ENCODE measurements at places on chromosomes 11 and 22. TPM values are rescaled to one million over a fixed set of nuclear protein-coding genes. Genes with fewer than 3 reads are reported as not detected.
A peak's percentile ranks its signal among the peaks of the same experiment; 100 is the strongest.

- peak; percentile 93 for DNase-seq
Observed at GRCh38 chr11:35100013-35100383, 39.0 kb upstream of the CD44 start.

DNA sequence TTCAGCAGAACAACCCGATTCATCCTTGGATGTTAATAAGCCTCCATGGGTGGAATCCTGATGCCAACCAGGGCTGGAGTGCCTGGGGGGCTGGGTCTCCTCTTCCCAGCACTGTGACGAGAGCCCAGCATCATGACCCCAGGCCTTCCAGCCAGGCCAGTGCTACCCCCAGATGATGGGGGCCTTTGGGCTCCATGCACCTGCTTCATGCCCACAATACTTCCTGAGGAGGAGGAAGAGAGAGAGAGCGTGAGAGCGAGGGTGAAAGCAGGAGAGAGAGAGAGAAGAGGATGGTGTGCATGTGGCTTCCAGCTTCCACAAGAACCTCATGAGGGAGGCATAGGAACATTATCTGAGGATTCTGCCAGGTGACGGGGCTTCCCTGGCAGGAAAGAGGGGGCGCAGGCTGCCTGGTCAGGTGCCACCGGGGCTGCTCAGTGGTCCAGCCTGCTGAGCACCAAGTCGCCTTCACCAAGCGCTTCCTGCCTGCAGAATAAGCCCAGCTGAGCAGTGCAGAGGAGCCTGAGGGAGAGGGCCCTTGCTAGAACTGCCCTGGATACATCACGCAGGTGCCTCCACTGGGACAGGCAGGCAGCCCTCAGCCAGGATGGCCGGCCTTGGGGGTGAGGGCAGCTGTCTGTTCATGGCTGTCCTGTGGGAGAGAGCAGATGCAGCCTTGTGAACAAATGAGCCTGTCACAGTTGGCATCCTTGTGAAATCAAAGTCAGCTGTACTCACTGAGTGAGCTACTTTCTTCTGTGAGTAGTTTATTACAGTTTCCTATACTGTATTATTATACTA is 243.3 kb upstream of the B3GAT1 start:
- DNase-seq: no peak

GRCh38 chr11:117944554-117944953 is 15.4 kb upstream of the TMPRSS13 start:
- no peak for DNase-seq

MOGAT2 gene
- total RNA-seq: not detected

LARGE1 gene
- total RNA-seq: 15.0 TPM

GRCh38 chr11:72969894-72970335 is 155.7 kb downstream of the ATG16L2 start:
- DNase-seq: peak; percentile 78

OR8D1 gene
- total RNA-seq: not detected

- DNase-seq: no peak
Observed at GRCh38 chr11:15836795-15837194, 519.6 kb downstream of the SOX6 start.

GRCh38 chr22:29737251-29738117 is 17.7 kb downstream of the CABP7 start:
- peak; percentile 13 for DNase-seq

EXPH5 gene
- 1.1 TPM for total RNA-seq

DNA sequence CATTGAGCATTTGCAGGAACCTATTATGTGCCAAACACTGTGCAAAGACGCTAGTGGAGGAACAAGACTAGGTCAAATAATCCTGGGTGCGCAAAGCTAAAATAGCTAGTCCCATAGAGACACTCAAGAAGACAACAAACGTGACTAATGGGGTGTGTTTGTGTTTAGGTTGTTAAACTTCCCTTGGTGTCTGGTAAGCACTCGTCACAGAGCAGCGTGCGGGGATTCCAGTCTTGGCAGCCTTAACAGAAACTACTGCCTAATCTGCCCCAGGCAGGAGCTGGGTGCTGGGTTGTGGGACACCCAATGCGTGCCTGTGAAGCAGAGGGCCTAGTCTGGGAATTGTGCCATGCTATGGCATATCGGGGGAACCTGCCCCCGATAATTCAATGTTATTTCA is 10.8 kb upstream of the CALCB start:
- no peak for DNase-seq

DNA sequence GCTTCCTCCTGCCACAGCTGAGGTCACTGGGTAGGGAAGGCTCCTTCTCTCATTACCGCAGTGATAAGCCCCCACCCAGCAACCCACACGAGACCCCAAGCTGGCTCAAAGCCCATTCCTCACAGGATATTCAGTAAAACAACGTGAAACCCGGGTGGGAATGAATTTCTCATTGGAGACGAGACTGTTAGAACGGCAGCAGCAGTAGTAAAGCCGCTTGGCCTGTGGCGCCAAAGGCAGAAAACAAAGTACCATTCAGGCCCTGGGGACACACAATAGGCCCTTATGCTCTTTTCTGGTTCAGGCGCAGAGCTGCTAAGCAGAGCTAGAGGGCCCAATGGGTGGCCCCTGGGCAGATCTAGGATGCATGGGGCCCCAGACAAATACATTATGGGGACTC is 45.3 kb downstream of the PC start:
- no peak for DNase-seq

DNA sequence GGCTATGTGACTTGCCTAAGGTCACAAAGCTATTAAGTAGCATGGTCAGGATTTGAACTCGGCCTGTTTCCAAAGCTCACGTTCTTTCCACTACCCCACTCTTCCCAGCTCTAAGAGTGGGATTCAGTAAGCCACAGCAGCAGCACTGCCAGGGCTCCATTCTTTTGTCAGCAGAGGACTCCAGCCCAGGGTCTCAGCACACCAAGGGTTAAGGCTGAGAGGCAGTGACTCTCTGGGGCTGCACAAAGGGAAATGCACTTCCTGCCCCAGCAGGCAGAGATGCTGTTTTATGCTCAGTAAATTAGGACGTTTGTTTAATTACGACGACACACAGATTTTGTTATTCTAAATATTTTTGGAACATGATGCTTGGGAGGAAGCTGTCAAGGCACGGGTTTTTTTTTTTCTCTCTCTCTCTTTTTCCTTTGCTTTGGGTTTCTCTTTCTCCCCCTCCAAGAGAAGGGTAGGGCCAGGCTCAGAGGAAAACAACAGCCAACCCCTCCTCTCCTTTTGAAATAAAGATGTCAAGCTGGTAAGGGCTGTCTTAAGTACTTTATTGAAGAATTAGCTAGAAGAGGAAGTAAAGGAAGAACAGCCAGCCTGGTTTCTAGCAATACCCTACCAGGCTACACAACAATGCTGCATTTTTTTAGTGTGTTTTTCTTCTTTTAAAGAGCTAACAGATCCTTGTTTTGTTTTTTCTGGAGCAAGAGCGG is 2.8 kb downstream of the MYH9 start:
- peak; percentile 55 for DNase-seq

DNA sequence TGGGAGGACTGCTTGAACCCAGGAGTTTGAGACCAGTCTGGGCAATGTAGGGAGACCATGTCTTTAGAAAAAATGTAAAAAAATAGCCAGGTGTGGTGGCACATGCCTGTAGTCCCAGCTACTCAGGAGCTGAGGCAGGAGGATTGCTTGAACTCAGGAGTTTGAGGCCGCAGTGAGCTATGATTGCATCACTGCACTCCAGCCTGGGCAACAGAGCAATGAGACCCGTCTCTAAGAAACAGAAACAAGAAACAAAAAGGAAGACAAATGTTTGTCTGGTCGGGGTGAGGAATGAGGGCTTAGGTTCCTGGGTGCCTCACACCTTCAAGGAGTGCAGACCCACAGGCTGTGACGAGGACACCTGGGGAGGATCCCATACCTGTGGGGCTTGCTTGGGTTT is 191.9 kb downstream of the CEP164 start:
- no peak for DNase-seq

ACCSL gene
- not detected for total RNA-seq

OR8J1 gene
- total RNA-seq: not detected

RTN4R gene
- not detected for total RNA-seq

DNA sequence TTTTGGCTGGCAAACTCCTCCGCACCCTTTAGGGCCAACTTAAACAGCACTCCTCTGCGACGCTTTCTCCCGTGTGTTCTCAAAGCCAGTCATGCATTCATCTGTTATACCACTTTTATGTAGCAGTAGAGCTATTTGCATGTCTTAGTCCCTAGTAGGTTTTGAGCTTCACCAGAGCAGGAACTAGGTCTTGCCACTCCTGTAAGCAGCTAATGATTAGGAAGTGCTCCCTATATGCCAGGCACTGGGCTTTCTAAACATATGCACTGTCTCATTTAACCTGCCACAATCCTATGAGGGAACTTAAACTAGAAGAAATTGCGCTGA is 180.8 kb downstream of the DBX1 start:
- no peak for DNase-seq

GRCh38 chr11:129189646-129190045 is 2.5 kb downstream of the ARHGAP32 start:
- DNase-seq: no peak

GRCh38 chr22:27298332-27298731 is 503.2 kb downstream of the MN1 start:
- no peak for DNase-seq

SUSD2 gene
- 0.99 TPM for total RNA-seq

- DNase-seq: peak; percentile 93
Observed at GRCh38 chr11:27213232-27213660, 149.8 kb downstream of the CCDC34 start.

GRCh38 chr11:14480716-14481115 is 18.9 kb downstream of the COPB1 start:
- peak; percentile 21 for DNase-seq

DNA sequence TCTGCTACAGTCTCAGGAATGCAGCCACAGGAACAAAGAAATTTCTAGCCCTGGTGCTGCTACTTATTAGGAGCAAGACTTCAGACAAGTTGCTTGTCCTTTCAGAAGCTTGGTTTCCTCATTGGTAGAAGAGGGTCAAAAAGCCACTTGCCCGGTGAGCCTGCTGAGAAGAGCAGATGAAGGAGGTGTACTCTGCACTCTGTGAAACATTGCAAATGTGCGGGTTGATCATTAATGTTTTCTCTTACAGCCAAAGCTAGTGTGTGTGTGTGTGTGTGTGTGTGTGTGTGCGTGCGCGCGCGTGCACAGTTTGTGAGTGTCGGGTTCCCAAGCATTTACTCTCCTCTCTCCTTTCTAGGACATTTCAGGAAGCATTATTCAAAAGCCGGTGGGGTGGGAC is 86.3 kb upstream of the NNMT start:
- no peak for DNase-seq

JRKL gene
- total RNA-seq: 10.4 TPM

- no peak for DNase-seq
Observed at GRCh38 chr11:10459029-10459970, 4.2 kb downstream of the AMPD3 start.

EFCAB6 gene
- 2.7 TPM for total RNA-seq

TMEM121B gene
- total RNA-seq: 0.09 TPM
